NCI-H446 treated with DMSO at 0.1 percent for 48 hours (cell line): ENCODE measurements at places on chromosomes 16 and 17.
A peak's percentile ranks its signal among the peaks of the same experiment; 100 is the strongest.

DNA sequence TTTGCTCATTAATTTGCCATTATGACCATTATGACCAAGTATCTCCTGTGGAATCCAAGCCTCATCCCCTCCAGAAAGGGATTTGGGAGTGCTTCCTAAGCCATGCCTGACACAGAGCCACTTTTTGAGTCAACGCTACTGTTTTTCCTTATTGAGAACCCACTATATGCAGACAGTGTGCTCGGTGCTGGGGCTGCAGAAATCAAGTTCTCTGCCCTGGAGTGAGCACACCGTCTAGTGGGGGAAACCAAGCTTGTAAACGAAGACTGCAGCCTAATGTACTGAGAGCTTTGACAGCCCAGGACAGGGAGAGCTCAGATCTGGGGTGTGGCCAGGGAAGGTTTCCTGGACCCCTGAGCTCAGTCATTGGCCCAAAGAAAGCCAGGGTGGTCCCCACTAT is 111.0 kb downstream of the ENGASE start:
- no peak for DNase-seq

- no peak for DNase-seq
Observed at GRCh38 chr17:75773808-75774470, 8.9 kb upstream of the GALK1 start.

- DNase-seq: no peak
Observed at GRCh38 chr17:4942760-4943508, 2.9 kb downstream of the RNF167 start.

DNA sequence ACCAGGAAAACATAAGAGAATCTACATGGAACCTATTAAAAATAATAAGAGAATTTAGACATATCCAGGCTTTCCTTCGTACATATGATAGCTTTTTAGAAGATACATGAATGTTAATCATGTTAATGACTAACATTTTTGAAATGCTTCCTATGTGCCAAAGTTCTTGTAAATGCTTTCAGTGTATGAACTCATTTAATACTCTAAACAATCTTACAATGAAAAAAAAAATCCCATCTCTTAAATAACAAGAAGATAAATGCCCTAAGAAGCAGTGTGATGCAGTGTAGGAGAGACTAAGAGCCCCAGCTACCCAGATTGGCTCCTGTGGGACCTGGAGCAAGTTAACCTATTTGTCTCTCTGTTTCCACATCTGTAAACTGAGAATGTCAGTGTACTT is 220.4 kb upstream of the MYOCD start:
- no peak for DNase-seq

- DNase-seq: no peak
Observed at GRCh38 chr16:78298986-78299385, 199.5 kb downstream of the WWOX start.

- DNase-seq: no peak
Observed at GRCh38 chr17:7548585-7549400, at the start of gene TNFSF12. TNFSF12 (plus strand) TSS chr17:7549058; CDS start chr17:7549154, 96 bp downstream.

DNA sequence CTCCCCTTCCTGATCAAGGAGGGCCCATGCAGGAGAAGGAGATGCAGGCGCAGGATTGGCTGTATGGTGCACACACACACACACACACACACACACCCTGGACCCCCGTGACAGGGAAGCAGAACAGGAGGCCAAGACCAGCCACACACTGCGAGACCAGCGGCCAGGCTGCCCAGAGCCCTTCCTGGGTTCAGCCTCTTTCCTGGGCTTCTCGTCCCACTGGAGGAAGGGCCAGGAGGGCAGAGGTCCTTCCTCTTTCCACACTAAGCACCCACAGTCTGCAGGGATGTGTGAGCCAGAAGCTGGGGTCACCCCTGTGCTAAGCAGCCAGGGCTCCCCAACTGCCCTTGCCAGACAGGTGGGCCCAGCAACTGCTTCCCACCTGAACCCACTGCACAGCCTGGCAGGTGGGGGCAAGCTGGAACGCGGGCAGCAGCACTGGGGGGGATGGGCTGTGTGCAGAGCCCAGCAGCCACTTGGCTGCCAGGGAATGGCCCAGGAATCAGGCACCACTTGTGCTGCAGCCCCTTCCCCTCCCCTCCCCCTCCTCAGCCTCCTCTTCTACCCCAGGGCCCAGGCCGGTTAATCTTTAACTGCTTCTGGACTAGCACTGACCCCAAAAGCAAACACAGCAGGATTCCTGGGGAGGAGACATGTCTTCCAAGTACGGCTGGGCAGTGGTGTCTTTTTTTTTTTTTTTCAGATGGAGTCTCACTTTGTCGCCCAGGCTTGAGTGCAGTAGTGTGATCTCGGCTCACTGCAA is 44.6 kb upstream of the SLC38A10 start:
- no peak for DNase-seq

DNA sequence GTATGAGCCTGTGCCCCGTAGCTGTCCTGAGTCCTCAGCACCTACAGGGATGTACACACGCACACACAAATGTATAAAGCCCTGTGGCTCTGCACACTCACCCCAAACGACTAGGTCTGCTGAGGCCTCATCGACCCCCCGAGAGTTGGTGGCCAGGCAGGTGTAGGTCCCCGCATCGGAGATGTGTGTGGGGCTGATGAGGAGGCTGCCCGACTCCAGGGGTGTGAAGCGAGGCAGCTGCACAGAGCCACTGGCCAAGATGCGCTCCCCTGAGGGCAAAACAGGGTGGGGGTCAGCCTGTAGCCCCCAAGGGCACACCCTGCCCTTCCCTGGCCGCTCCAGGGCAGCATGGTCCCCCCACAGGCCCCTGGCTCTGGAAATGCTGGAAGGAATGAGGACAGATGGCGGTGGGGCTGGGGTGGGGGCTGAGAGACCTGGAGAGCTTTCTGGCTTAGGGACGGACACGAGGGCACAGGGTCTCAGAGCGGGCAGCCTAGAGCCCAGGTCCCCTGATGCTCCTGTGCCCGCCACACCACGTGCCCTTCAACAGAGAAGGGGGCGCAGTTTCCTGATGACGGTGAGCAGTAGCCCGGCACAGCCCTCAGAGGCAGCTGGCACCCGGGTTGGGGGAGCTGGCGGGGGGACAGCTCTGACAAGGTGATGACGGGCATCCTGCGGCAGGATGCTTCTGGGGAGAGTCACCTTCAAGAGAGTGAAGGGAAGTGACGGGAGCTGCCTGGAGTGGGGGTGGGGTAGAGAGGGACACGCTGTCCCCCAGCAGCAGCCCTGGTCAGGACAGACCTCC is 119.8 kb upstream of the CDC42EP4 start:
- DNase-seq: no peak

DNA sequence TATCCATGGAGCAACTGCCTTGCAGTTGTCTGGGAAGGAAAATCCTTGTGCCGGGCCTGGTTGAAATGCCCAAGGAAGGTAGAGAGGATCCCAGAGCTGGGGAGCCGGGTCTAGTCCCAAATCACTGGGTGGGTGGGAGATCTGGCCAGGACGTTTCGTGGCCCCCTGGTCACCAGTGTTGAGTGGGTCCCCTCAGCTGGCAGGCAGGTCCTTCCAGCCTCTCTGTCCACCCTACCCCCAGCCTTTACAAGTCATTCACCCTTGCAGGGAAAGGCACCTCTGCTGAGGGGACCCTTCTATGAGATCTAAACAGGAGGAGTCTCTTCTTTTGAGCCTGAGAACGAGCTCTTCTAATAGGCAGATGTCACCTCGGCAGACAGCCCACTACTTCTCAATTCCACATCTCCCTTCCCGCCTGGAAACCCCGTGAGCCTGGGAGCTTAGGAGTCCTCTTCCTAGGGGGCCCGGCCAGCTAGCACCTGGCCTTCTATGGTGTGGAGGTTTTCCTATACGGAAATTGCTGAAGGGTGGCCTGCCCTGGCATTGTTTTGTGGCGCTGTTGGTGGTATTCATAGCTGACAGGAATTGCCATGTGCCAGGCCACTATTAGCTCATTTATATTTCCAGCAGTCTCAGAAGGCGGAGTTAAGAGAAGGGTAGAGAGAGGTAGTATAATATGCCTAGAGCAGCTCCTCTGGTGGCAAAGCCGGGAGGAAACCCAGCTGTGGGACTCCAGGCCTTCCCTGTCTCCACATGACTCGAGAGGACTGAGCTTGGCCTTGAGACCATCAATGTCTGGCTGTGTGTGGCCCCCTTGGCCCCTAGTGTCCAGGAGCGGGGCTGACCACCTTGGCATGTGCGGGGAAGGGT is 13.3 kb downstream of the MPRIP start:
- no peak for DNase-seq

GRCh38 chr16:23615805-23616204 is 19.7 kb upstream of the NDUFAB1 start:
- no peak for DNase-seq

GRCh38 chr16:56677474-56677873 is 4.8 kb upstream of the MT1X start:
- DNase-seq: no peak

GRCh38 chr17:82320956-82321927 is 3.8 kb upstream of the CD7 start:
- no peak for DNase-seq

GRCh38 chr17:46811978-46812583 is 6.4 kb downstream of the WNT3 start:
- peak; percentile 18 for DNase-seq

GRCh38 chr17:81254955-81255717 is 16.0 kb downstream of the NDUFAF8 start:
- no peak for DNase-seq

GRCh38 chr16:3131755-3132377 is 3.0 kb upstream of the ZNF213 start:
- no peak for DNase-seq

DNA sequence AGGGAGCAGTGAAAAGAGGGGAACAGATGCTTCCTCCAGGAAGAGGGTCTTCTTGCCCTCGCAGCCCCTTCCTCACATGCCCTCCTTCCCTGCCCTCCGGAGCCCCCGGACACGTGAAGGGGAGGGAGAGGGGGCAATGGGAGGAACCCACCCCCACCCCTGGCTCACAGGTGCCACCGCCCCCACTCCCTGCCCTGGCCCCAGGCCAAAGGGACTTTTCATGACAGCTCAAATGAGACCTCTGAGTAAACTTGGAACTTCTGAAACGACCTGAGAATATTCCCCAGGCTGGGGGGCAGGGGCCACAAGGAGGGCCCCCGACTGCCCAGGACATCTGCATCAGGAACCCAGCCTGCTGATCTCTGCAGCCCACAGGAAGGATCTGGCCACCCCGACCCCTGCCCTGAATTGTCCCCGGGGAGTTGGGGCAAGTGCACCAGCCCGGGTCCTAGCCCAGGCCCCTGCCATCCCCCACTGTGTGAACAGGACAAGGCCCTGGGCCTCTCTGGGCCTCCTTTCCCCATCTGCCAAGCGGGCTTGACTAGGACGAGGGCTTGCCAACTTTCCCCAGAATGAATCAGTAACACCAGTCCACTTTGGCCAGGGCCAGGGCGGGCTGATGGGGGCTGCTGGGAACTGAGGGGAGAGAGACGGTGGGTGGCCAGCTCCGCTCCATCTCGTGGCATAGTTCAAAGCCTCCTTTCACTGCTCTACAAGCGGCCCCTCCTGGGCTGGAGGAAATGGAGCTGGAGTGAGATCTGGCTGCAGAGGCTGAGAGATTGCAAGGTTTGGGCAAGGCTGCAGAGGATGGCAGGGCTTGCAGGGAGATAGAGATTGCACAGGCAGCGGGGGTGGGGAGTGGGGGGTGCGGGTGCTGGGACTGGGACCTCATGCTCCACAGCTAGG is 3.8 kb downstream of the IL21R start:
- no peak for DNase-seq

DNA sequence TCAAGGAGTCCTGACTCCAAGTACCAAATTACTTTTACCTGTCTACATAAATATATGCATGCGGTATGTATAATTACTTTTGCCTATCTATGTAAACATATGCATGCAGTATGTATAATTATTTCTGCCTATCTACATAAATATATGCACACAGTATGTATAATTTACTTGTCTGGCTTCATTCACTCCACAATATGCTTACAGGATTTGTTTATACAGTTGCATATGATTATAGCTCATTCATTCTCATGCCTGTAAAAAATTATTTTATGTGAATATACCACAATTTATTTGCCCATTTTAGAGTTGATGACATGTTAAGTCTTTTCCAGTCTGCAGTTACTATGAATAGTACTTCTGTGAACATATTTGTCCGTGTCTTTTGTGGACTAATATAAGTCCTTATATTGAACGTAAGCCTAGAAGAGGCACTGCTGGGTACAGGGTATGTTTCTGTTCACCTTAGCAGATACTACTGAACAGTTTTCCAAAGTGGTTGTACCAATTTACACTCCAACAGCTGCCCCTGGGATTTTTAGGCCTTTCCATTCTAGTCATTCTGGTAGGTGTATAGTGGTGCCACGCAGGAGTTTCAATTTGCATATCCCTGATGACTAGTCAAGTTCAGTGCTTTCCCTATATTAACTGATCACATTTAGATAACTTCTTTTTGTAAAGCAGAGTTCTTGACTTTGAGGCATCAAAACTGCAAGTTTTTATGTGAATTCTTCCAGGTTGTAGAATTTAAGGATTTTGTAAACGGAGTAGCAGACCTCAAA is 47.0 kb downstream of the MARVELD3 start:
- no peak for DNase-seq

- no peak for DNase-seq
Observed at GRCh38 chr17:17904166-17905035, 67.6 kb upstream of the SREBF1 start.

DNA sequence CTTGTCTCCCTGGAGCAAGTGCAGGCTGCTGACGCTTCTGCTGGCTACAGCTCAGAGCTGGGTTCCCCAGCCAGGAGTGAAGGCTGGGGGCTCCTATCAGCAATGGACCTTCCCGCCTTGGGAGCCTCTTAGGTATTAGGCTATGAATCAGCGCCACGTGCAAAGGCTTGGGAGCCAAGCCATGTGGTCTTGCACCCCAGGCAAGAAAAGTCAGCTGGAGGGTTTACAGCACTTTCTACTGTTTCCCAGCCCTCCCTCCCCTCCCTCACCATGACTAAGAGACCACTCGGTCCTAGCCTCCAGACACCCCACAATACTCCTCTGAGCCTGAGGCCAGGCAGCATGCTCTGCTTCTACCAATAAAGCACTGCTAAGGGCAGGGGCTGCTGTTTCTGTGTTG is 12.3 kb downstream of the EPX start:
- no peak for DNase-seq

GRCh38 chr17:42288803-42289610 is 709 bp downstream of the STAT5A start:
- no peak for DNase-seq

DNA sequence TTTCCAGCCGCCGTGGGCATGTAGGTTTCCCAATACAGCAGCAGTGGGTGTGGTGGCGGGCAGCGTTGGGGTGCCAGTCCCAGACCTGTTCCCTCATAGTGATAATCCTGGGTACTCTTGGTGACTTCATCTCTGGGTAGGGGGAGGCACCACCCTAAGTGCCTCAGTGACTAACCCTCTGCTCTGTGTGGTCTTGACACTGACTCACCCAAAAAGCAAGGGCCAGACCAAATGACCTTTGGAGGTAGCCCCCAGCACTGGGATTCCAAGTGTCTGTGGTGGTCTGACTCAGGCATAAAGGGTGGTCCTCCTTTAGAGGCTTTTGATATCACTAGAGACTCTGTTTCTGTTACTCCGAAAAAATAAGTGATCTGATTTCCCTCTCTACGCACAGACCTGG is 908 bp downstream of the CALB2 start:
- DNase-seq: no peak

GRCh38 chr16:59296888-59297287 is 562.8 kb upstream of the GOT2 start:
- no peak for DNase-seq
